ENCODE measurements at places on chromosomes 6 and 20. TPM values are rescaled to one million over a fixed set of nuclear protein-coding genes. Genes with fewer than 3 reads are reported as not detected.

The PDYN gene
- not detected for total RNA-seq

The ABHD16A gene
- total RNA-seq: 19.6 TPM

The IRF4 gene
- 0.32 TPM for total RNA-seq

The PNLDC1 gene
- total RNA-seq: 0.17 TPM

The CFB gene
- 2.5 TPM for total RNA-seq

The SH3BGRL2 gene
- total RNA-seq: 0.25 TPM

The AGER gene
- total RNA-seq: 2.3 TPM

The MCCD1 gene
- not detected for total RNA-seq

The SCUBE3 gene
- total RNA-seq: 0.05 TPM

The SLC22A7 gene
- total RNA-seq: not detected
